Stimulated activated CD8-positive, alpha-beta memory T cell treated with anti-CD3 and anti-CD28 coated beads, Interleukin-7, amount 100 ng/mL, for 24 hours (primary cell): ENCODE measurements at places on chromosomes 4 and X.
A peak's percentile ranks its signal among the peaks of the same experiment; 100 is the strongest.

- DNase-seq: no peak
These were observed 1761.0 kb downstream of the STIM2 start for GRCh38 chr4:28621591-28621990.

DNA sequence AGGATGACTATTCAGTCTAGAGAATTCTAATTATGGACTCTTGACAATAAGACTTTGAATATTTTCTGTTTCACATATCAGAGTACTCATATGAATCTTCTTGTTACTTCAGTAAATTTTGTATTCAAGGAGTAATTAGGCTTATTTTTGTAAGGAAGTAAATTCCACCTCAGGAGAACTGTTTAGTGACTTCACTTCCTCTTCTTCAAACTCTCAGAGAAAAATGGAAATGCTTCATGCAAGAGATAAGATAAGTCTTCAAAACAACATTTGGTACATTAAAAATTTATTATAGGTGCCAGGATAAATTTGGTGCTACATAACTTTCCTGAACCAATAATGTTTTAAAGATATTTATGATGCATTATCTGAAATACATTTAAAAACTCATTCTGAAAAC, 1421.9 kb downstream of the PCDH7 start:
- DNase-seq: no peak

- no peak for DNase-seq
These were observed 520.4 kb downstream of the BCOR start for GRCh38 chrX:39577206-39577984.

DNA sequence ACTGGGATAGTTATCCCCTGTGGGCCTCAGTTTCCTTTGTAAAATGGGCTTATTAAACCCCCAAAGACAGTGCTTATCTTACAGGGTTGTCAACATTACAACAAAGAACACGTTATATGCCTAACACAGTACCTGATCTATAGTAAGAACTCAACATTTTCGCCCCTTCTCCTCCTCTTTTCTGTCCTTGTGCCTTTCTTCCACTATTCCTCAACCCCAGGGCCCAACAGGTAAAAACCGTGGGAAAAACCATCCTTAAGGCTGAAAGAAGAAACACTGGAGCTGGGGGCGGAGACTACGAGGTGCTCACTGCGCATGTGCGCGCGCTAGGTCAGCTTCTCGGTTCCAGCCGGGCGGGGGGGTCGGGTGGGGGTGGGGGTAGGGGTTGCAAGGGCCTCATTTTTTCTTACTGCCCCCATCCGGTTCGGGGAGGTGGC, 426 bp upstream of the XIAP start:
- DNase-seq: peak; percentile 22

DNA sequence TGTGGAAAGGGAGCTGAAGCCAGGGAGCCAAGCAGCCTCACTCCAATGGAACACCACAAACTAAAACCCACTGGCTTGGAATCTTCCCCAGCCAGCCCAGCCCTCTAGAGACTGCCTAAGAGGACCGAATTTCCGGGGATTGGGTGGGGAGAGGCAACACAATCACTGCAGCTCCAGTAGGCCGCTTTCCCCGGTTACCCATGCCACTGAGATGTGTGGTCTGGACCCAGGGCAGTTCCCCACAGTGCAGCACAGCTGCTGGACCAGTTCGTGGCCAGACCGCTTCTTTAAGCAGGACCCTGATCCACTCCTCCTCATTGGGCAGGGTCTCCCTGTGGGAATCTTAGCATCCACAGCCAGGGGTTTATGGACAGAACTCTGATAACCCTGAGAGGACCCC, 91.9 kb upstream of the PAGE3 start:
- no peak for DNase-seq

- no peak for DNase-seq
These were observed 24.7 kb downstream of the TSPAN6 start for GRCh38 chrX:100611951-100612350.

DNA sequence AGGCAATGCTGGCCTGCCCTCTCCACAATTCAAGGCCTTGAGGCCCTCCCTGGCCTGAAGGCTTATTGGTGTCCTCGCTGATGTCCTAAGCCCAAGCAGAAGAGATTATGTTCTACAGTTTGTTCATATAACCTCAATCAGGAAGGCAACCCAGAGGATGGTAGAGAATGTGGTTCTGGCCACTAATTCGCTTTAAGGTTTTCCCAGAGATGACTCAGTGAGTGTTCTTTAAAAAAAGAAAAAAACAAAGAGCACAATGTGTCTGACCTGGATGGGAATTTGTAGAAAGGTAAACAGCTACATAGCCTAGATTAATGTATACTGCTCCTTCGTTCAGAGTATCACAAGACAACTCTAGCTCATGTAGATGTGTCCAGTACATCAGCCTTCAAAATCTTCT, 66.0 kb downstream of the MANBA start:
- no peak for DNase-seq

DNA sequence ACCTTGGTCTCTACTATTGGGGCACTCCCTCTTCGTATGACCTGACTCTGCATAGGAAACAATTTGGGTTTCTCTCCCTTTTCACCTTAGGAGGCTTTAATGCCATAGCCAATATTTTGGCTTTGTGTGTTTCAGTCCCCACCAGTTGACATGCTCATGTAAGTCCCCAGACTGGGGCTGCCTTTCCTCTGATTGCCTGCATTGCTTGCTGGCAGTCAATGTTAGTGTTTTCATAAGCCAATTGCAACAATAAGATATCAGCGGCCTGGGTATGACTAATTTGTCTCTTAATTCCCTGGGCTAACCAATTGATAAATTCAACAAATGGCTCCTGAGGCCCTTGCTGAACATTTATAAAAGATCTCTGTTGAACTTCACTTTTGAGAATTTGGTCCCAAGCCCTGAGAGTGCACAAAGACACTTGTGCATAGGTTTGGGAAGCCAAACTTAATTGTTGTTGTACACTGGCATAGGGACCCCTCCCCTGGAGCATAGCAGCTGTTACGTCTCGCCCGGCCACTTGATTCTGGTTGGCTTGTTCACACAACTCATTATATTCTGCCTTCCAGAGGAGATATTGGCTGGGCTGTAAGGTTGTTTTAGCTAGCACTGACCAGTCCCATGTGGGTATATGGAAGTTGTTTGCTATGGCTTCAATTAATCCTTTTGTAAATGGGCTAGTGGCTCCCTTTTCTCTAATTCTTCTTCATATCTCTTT, 206.2 kb downstream of the PABPC4L start:
- no peak for DNase-seq

DNA sequence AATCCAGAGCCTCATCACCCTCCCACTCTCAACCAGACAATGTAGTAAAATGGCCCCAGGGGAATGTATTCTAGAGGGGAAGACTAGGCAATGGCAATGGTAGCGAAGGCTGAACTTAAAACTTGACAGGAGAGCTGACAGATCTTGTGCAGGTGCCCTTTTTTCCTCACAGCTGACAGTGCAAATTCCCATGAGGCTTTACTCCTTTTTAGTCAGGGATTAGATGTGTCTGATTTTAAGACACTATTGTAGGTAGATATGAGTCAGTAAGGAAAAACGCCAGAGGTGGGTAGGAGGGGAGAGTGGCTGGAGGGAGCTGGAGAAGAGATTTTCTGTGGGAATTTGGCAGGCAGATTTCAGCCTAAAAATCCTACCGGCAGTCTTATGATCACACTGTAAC, 10.7 kb downstream of the CAPN6 start:
- DNase-seq: no peak

- no peak for DNase-seq
These were observed 135.2 kb upstream of the EDNRA start for GRCh38 chr4:147345662-147346061.

DNA sequence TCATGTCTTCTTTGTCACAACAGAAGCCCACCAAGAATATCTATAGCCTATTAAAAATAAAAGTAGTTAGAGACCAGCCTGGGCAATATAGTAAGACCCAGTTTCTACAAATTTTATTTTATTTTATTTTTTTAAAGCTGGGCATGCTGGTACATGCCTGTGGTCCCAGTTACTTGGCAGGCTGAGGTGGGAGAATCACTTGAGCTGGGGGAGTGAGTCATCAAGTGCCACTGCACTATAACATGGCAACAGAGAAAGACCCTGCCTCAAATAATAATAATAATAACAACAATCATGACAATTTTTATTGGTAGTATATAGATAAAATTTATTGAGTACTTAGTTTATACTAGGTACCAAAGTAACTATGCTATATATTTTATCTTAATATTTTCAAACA, 93.0 kb upstream of the NPFFR2 start:
- DNase-seq: no peak

DNA sequence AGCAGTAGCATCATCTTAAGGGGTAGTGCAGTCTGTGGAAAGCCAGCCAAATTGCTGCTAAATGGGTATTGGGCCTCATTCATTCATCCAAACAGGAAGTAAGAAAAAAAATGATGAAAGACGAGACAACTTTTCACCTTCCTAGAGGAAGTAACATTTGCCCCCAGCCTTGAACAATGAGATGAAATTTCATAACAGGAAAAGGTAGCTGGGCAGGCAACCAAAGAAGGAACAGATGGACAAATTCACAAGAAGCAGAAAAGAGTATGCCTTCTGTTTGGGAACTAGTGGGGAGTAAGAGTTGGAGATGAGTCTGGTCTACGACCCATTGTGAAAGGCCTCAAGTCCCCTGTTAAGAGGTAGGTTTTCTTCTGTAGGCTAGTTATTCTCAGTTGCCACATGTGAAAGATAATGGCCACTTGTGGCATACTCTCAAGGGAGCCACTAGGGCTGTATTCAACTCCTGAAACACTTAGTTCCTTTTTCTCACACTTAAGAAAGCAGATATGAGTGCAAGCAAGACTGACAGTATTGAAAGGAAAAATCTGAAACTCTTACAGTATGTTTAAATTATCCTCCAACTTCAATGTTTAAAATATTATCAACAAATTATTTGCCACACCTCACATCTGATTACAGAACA, 190.4 kb downstream of the AR start:
- no peak for DNase-seq

- DNase-seq: no peak
These were observed 810.3 kb downstream of the IL1RAPL1 start for GRCh38 chrX:29397506-29397905.

- DNase-seq: no peak
These were observed 106.0 kb upstream of the NDST4 start for GRCh38 chr4:115219315-115219860.

DNA sequence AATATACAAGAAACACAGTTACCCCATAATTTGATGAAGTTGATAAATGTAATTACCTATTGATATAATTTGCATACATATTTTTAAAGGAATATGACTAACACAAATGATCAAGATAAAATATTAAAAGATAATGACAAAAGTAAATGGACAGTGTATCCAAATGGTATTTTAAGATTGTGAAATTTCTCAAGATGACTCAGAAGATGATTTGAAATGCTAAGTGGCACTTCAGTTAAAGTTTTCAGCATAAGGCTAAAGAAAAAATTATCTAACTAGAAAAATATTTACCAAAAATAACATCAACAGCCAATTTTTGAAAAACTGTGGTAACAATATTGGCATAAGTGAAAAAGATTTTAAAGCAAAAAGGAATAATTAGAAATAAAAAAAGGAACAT, 248.4 kb upstream of the NDST4 start:
- no peak for DNase-seq

- no peak for DNase-seq
These were observed 147.5 kb downstream of the FBXO8 start for GRCh38 chr4:174135936-174136406.

- no peak for DNase-seq
These were observed 1147.6 kb upstream of the PCDH10 start for GRCh38 chr4:132001542-132001941.

DNA sequence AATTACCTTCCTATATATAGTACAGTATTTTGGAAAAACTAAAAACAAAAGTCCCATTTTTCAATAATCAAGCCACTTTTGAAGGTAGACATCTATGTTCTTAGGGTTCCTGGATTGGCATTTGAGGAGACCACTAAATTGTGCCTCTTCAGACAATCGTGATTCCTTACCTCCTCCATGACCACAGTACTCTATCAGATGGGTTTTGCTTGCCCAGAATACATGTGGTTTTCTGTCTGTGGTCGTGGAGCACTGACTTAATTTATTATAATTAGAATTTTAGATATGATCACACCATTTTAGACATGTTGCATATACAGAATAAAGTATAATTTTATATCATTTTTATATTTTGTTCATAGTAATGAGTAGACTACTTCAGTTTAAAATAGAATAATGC, 67.9 kb downstream of the NDST3 start:
- no peak for DNase-seq

DNA sequence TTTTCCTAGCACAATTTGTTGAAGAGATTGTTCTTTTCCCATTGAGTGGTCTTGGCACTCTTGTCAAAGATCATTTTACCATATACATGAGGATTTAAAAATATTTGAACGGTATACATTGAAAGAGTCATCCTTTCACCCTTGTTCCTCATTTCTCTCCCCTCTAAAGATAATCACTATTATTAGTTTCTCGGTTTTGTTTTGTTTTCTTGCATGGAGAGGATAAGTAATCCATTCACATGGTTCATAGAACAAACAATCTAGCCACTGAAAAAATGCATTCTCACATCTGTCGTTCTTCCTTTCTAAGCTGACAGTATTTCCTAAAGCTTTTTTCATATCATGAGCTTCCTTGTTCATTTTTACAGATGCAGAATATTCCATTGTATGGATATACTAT, 39.2 kb upstream of the MSMO1 start:
- no peak for DNase-seq

GRCh38 chrX:140050906-140051305, 85.6 kb upstream of the CXorf66 start:
- no peak for DNase-seq

DNA sequence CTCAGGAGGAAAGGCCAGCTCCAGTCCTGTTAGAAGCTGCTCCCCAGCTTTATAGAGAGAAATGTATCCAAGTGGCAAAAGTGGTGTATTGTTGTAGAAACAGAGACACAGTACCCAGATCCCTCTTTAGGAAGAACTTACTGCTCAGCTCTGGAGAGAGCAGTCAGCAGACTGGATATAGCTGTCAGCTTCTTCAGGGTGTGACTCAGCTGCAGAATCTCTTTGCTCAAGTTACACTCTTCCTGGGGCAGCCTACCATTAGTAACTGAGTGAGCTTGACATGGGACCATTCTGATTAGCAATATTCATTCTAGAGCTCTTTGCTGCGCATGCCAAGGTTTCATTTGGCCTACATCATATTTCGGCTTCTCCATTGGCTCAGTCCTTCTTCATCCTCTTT, 40.5 kb downstream of the ATP1B4 start:
- no peak for DNase-seq

GRCh38 chr4:133972586-133972985, 229.0 kb downstream of the PABPC4L start:
- no peak for DNase-seq

DNA sequence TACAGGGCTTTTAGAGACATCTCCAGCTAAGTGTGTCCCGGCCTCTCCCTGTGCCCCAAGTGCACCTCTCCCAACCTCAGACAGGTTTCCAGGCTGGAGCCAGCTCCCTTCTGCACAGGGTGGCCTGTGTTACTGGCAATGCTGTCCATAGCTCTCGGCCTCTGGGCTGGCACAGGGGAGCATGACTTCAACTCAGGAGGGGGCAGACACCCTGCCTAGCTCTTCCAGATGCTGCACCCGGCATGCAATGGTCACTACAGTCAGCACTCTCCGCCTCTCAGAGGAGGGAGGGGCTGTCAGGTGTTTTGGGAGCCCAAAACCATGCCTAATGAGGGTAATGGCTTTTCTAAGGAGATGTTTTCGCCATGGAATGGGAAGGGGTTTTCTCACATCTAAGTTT, 2.4 kb upstream of the IRAK1 start:
- DNase-seq: no peak

GRCh38 chr4:1593458-1593857, 90.7 kb downstream of the FAM53A start:
- DNase-seq: no peak
